Activated CD8-positive, alpha-beta memory T cell treated with anti-CD3 and anti-CD28 coated beads for 1 hour (primary cell): ENCODE measurements at places on chromosomes 4 and X.
A peak's percentile ranks its signal among the peaks of the same experiment; 100 is the strongest.

DNA sequence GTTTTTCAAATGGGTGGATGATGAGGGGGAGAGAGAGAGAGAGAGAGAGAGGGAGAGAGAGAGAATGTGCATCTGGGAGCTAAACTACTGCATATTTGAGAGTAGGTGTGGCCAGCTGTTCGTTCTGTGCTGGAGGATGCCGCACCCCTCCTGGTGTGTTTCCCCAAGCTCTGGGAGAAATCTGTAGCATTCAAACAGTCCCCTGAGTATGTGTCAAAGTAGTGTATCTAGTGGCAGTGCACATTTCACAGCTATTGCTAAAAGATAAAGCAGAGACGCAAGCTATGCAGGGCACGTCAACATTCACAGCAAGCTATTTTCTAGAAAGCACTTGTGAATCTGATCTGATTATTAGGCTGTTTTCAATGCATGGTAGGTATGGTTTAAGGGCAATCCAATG, 83.5 kb upstream of the LIMCH1 start:
- DNase-seq, result no peak

DNA sequence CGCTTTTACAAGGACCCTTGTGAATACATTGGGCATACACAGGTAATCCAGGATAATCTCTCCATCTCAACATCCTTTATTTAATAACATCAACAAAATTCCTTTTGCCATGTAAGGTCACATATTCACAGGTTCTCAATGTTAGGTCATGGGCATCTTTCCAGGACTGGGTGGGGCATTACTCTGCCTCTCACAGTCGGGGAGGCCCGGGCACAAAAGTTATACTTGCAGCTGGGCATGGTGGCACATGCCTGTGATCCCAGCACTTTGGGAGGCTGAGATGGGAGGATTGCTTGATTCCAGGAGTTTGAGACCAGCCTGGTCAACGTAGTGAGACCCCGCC, 93.7 kb upstream of the AP1S2 start:
- DNase-seq, result no peak

- DNase-seq, result no peak
Observed at GRCh38 chrX:155334486-155335336, at the start of gene CLIC2. Gene CLIC2 (minus strand): TSS chrX:155334614. CDS start chrX:155334427, 187 bp downstream.

DNA sequence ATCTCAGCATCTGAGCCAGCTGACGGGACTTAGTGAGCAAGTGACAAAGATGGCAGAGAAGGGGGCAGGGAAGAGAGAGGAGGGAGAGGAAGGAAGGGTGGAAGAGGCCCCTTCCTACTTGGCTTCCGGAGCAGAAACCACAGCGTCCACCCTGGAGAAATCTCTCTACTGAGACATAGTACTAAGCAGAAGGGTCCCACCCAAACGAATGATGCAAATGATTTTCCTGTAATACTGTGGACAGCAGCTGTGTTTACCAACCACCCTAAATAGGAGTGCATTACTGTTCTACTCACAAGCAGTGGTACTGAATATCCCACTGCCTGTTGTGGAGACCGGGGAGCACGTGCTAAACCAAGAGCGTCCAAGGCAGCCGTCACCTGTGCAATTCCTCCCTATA, 29.4 kb downstream of the DTHD1 start:
- no peak for DNase-seq

- no peak for DNase-seq
Observed at GRCh38 chr4:88843067-88843685, 145.5 kb upstream of the NAP1L5 start.

GRCh38 chr4:140092094-140092851, 61.7 kb downstream of the MAML3 start:
- no peak for DNase-seq

GRCh38 chr4:24488399-24489164, 95.8 kb downstream of the DHX15 start:
- DNase-seq, result peak; percentile 36

DNA sequence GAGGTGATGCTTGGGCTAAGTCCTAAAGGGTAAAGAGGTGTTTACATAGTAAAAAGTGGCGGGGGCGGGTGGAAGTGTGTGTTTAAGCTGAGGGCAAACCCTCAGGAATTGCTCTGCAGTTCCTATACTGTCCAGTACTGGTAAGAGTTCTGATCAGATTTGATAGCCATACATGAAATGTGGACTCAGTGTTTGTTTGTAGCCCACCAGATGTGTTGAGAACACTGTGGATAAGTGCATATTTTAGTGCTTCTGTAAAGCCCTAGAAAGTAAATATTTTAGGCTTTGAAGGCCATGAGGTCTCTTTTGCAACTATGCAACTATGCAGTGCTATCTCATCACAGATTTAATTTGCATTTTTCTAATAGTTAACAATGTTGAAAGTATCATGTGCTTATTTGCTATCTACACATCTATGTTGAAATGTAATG, 80.7 kb upstream of the EOLA2 start:
- no peak for DNase-seq

- DNase-seq, result no peak
Observed at GRCh38 chr4:148057984-148058859, 326.3 kb downstream of the ARHGAP10 start.

DNA sequence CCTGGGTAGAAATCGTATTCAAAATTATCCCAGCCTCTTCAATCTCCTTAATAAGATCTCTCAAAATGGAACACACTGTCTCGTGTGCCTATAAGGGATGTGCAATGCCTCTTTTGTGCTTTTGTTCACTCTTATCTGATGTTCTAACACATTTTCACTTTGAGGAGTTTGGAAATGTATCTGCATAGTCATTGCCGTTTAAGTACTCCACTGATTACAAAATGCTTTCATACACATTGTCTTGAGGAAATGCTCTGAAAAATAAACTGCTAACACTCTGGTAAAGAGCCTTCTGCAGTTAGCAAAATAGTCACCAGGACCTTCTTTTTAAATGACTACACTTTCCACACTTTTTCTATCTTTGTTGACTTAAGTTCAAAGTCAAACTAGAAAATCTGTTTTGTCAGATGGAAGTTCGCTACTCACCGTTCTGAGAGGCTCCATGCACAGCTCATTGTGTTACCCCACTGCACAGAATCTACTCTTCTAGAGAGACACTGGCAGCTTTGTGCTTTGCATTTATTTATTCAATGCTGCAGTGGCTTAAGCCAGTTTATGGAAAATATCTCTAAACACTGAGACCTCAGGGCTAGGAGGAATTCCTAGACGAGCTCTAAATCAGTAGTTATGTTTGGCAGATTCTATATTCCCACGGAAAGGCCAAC, 159.0 kb downstream of the CHIC2 start:
- DNase-seq, result no peak

GRCh38 chrX:41095908-41096307, 10.7 kb downstream of the USP9X start:
- DNase-seq, result no peak

DNA sequence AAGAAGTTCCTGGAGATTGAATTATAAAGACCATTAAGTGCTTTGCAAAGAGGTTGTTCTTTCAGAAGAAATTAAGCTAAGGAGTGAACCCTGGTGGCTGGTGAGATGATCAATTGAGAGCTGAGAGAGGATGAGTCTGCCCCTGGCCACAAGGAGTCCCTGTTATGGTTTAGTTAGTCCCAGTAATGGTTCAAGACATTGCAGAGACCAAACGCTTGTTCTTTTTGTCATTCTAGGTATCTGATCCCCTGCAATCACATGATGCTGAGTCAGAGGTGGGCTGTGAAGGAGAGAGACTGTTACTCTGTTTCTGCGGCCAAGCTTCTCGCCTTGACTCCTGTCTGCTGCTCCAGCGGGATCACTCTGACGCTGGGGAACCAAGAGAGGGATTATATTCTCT, 114.5 kb downstream of the GATB start:
- no peak for DNase-seq

GRCh38 chr4:85790582-85790981, 315.6 kb downstream of the ARHGAP24 start:
- no peak for DNase-seq

- no peak for DNase-seq
Observed at GRCh38 chr4:142952821-142953580, 106.9 kb upstream of the INPP4B start.

DNA sequence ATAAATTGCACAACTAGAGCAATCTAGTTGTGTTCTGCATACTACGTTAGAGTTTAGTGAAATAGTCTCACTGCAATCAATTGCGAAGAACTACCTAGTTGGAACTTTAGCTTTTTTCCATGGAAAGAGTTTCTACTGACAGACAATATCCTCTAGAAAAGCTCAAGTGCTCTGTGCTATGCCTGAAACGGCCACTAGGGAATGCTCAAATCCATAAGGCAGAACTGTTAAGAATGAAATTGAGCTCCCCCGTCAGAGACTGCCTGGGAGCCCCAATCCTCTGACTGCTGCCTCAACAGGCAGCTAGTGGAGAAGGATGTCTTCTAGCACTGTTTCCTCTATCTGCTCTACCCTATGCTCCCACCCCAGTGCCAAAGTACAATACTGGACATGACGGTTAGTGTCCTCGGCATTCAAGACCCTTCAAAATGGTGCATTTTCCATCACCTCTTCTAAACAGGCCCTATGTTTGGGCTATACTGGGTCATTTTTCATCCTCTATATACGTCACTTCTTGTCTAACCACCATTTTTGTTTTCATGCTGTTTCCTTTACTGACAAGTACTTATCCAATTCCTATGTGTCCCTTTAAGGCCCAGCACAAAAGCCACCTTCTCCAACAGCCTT, 35.3 kb downstream of the FRMD7 start:
- DNase-seq, result peak; percentile 19

- DNase-seq, result no peak
Observed at GRCh38 chrX:150525061-150525919, 43.1 kb upstream of the MTM1 start.

GRCh38 chrX:54530357-54530900, 410 bp downstream of the GNL3L start:
- DNase-seq, result no peak

GRCh38 chr4:146842876-146843275, 102.8 kb downstream of the TTC29 start:
- DNase-seq, result no peak

DNA sequence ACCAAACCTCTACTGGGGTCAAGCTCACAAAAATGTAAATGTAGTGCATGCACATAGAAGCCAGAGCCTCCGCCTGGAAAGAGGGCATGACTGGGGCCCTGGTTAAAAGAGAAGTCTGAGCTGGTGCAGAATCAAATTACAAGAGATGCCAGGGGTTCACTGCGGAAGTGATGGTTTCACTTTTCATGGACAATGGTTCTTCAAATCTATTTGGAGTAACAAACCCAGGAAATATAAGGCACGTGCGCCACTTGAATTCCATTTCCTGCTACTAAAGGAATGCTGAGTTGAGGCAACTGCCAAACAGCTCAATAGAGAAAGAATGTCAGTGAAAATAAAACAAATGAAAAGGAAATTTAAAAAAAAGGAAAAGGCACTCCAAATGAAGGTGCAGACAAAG, 79.8 kb downstream of the FUNDC1 start:
- no peak for DNase-seq

DNA sequence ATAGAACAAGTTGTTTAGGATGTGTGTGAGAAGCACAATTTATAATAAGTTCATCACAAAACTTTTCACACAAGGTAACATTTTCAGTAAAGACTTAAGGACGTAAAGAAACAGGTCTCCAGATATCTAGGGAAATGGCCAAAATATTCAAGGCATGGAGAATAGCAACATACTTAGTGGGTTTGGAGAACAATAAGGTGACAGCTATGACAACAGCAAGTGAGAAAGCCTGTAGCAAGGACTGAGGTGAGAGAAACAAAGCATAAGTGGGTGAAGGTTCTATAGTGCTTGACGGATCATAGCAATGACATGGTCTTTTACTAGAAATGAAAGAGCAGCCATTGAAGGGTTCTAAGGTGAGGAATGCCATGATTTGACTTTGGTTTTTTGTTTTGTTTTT, 1337.3 kb downstream of the PCDH18 start:
- no peak for DNase-seq

DNA sequence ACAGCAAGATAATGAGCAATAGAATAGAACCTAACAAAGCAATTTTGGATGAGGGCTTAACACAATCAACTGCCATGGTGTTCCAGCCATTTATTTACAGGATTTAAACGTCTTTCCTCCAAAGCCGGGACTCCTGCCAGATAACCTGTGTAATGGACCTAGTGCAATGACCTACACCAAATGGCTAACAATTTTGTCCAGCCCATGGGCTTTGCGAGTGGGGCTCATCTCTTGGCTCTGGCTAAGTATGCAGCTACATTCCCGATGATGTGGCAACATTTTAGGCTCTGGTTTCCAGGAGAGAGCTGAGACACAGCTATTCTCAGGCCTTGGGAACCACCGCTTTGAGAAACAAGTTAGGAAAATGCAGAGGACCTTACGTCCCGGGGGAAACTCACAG, 822.3 kb upstream of the FTHL17 start:
- DNase-seq, result no peak

GRCh38 chr4:32840461-32841189, 2120.5 kb downstream of the PCDH7 start:
- no peak for DNase-seq

- DNase-seq, result no peak
Observed at GRCh38 chrX:3263681-3264126, 82.7 kb downstream of the MXRA5 start.

DNA sequence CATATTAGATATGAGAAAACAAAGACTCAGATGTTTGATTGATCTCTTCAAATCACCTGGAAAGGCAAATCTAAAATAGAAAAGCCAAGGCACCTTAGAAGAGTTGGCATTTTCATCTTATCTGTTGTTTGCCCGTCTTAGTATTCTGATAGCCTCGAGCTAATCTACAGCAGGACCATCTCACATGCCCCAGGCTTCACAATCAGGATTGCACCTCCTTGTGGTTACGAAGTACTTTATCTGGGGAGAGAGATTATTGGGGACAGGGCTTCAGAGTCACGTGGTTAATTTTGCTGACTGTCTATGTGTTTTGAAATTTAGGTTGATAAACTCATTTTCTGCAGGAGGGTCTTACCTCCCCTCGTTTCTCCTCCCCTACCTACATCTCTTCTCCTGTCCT, 313.1 kb upstream of the ANXA10 start:
- no peak for DNase-seq

- no peak for DNase-seq
Observed at GRCh38 chr4:112219826-112220366, 11.7 kb upstream of the AP1AR start.

GRCh38 chrX:48721916-48722315, 25.4 kb downstream of the SUV39H1 start:
- no peak for DNase-seq

GRCh38 chr4:152014280-152014679, 253.5 kb upstream of the GATB start:
- DNase-seq, result no peak

GRCh38 chrX:21438792-21439191, 64.6 kb downstream of the CNKSR2 start:
- DNase-seq, result no peak

DNA sequence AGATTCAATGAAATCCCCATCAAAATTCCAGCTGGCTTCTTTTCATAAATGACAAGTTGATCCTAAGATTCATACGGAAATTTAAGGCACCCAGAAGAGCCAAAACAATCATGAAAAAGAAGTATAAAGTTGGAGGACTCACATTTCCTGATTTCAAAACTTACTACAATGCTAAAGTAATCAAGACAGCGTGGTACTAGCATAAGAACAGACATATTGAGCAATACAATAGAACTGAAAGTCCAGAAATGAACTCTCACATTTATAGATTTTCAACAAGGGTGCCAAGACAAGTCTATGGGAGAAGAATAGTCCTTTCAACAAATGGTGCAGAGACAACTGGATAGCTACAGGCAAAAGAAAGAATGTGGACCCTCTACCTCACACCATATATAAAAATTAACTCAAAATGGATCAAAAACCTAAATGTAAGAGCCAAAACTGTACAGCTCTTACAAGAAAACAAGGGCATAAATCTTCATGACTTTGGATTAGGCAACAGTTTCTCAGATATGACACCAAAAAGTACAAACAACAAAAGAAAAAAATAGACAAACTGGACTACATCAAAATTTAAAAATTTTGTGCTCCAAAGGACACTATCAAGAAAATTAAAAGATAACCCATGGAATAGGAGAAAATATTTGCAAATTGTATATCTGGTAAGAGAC, 28.5 kb downstream of the SASH3 start:
- no peak for DNase-seq
